ENCODE measurements at places on chromosomes 1 and 21.

DNA sequence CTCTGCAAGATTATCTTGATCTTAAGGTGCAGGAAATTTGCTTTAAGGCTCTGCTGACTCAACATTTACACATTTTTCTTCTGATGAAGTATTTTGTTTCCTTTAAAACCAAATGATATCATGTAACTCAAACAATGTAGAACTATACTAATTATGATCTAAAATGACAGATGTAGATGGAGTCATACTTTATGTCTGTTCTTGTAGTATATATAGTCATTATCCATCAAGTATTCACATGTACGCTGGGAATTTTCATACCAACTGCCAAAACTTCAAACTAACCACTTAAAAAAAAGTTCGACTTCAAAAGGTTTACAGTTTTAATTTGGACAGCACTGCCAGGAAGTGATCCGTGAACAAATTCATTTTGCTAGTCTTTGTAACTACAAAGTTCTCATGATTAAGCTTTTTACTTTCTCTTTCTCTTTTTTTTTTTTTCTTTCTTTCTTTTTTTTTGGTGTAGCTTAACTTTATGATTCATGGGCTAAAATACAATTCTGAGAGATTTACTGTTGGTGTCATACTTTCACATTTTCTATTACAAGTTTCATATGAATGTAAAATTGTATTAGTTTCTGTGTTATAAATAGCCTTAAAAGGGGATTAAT, 509.0 kb upstream of the CXADR start:
- DNase-seq: no peak

- DNase-seq: no peak
Observed at GRCh38 chr1:10899490-10900250, 103.2 kb upstream of the CASZ1 start.

- DNase-seq: peak; percentile 22
Observed at GRCh38 chr21:36909901-36910561, 56.4 kb downstream of the HLCS start.

DNA sequence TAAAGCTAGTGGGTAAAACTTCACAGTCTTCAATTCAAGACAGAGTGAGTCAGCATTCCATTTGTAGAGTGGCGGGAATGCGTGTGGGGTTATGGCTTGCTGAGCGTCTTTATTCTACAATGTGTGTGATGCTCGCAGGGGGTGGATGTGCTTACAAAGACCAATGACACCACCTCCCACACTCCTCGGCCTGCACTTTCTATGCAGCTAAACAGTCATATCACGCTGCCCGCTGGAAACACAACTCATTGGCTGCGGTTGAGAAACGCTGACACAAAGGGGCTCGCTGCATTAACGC, 298.5 kb downstream of the PCP4 start:
- DNase-seq: no peak

- DNase-seq: no peak
Observed at GRCh38 chr1:193457676-193458075, 271.3 kb upstream of the B3GALT2 start.

- DNase-seq: peak; percentile 90
Observed at GRCh38 chr1:53889304-53890298, at the start of gene YIPF1. Gene YIPF1 (minus strand): TSS chr1:53889797. CDS start chr1:53888937, 860 bp downstream.

DNA sequence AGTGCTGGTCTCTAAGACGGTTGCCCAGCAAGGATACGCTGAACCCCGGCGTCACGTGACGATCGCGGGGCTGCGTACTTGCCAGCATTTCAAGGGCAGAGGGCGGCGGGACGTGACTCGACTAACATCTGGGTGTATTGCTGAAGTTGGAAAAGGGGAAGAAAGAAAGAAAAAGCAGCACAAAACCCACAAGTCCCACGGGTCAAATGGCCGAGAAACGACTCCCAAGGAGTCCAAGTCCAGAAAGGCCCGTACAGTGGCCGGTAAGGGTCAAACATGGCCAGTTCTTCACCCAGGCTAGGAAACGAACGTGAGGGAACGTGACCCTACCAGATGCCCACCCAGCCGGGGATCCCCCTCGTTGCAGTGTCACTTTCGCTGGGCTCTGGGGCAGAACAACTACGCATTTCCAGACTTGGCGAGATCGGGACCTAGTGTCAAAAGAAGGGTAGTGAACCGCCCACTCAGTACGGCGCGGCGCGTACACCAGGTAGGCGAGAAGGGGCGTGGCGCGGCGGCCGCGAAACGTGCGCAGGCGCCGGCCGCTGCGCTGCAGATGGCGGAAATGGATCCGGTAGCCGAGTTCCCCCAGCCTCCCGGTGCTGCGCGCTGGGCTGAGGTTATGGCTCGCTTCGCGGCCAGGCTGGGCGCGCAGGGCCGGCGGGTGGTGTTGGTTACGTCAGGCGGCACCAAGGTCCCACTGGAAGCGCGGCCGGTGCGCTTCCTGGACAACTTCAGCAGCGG, at the start of the genes PPCS and ZMYND12:
Gene PPCS (plus strand): TSS at position 534 of the 744 bp plus-strand sequence. CDS start 23 bp downstream, at position 557.
Gene ZMYND12 (minus strand): TSS at position 13 of the 744 bp plus-strand sequence. CDS start 25 bp downstream, outside the sequence.
- DNase-seq: peak; percentile 95

GRCh38 chr21:41149199-41149598, 18.8 kb upstream of the BACE2 start:
- no peak for DNase-seq

GRCh38 chr1:20223551-20224419, 37.5 kb upstream of the PLA2G2C start:
- DNase-seq: no peak

- DNase-seq: no peak
Observed at GRCh38 chr1:6248161-6248776, 4.3 kb downstream of the HES3 start.

DNA sequence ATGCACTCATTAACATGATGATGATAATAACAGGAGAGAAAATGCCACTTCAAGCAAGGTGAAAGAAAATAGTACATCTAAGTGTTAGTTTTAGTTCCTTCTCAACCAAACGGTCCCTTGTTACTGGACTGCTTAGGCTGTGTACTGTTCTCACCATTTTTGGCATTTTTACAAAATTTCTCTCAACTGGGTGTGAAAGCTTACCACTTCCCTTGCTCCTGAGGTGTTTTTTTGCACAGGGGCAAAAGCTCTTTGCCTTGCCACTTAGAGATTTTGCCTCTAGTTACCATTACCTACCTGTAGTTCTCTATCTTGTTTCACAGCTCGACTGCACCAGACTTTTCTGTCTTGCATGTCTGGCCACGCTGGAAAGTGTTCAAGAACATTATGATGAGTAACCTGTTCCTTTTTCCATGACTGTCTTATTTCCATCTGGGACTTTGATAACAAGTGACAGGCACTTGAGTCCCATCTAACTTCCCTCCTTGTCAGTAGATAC, 10.7 kb downstream of the NEK7 start:
- peak; percentile 33 for DNase-seq

DNA sequence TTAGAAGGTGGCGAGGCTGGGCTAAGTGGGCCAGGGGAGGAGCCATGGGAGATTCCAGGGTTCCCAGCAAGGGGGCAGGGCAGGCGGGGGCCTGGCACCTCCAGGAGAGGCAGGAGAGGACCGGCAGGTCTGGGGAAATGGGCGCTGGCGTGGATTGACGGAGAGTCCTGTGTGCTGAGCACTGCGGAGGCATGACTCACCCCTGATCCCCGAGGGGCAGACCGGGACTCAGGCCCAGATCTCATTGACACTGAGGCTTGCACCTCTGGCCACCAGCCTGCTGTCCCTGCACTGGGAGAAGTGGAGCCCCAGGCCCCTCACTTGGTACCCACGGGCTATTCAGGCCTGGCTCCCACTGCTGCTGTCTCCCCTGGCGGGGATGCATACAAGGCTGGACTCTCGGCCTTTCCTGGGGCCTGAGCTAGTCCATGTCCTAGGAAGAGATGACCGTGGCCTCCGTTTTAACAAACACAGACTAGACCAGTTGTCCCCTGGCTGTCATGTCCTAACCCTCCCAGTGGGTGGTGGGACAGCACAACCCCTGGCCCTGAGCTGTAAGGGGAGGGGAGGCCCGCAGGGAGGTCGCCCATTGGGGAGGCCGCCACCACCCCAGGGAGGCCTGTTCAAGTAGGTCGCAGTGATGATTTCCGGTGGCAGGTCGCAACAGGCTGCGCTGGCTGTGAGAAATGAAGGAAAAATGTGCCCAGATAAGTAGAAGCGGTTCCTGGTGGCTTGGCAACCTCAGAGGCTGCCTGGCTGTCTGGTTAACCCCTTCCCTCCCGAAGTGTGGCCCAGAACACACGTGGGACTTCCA, 39.7 kb downstream of the RIPK4 start:
- no peak for DNase-seq

- peak; percentile 35 for DNase-seq
Observed at GRCh38 chr1:234602334-234603220, 7.4 kb downstream of the IRF2BP2 start.

GRCh38 chr1:203464226-203464625, 11.4 kb upstream of the PRELP start:
- no peak for DNase-seq

DNA sequence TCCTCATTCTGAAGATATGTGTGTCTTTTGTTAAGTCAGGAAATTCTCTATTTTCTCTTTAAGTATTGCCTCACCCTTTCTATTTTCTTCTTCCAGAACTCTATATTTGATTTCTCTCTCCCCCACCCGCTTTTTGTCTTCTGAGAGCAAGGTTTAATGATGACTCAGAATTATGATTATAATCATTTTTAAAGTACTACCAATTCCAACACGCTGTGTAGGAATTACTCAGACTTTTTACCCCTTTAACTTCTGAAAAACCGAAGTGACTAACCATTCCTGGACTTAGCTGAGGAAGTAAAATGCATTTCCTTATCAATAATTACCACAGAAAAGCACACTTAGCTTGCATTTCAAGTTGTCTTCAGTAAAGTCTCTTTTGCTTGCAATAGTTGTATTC, 20.8 kb upstream of the SCYL3 start:
- no peak for DNase-seq

- no peak for DNase-seq
Observed at GRCh38 chr1:75861831-75862230, 65.1 kb downstream of the MSH4 start.

DNA sequence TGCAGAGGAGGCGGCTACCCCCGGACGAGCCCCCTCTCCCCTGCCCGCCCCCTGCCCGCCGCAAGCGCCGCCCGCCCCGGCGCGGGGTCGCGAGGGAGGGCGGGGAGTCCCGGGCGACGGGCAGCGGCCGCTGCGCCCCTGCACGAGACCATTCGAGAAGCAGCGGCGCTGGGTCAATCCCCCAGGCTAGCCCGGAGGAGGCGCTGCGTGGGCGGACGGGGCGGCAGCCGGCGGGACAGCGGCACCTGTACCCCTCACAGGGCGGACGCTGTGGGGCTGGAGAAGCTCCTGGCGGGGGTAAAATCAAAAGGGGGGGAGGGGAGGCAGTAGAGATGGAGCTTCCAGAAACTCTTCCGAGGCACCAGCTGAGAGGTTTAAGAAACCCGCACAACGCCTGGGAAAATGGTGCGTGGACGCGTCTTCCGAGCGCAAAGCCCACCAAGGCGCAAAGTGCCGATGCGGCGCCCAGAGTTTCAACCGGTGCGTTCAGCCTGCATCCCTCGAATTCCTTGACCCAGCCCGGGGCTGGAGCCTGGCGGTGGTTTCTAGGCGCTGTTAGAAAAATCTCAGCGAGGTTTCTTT, at the start of gene PLPPR5:
Gene PLPPR5 (minus strand): TSS at position 1 of the 582 bp plus-strand sequence. CDS start 190 bp downstream, outside the sequence.
- DNase-seq: peak; percentile 30

- DNase-seq: no peak
Observed at GRCh38 chr1:69657971-69658370, 90.2 kb downstream of the LRRC7 start.

GRCh38 chr1:77039739-77040138, 172.5 kb downstream of the ST6GALNAC5 start:
- DNase-seq: no peak

GRCh38 chr21:36385233-36386030, at the start of gene CHAF1B:
Gene CHAF1B (plus strand): TSS chr21:36385392. CDS start chr21:36386137, 745 bp downstream.
- DNase-seq: peak; percentile 88

- DNase-seq: no peak
Observed at GRCh38 chr1:29436181-29436785, 200.0 kb downstream of the PTPRU start.

DNA sequence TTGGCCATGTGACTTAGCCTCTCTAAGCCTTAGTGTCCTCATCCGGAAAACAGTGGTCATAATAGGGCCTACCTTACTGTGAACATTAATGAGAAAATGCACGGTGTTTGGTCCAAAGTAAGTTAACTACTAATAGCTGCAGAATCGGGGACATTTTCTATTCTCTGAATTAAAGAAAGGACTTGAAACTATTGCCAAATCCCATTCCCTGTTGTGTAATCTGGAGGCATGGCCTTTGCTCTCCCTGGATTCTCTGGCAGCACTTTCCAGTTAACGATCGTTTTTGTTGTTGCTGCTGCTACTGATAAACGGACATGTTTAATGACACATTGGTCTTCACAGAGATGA, 30.5 kb downstream of the FMO4 start:
- no peak for DNase-seq

- no peak for DNase-seq
Observed at GRCh38 chr1:226984521-226985238, 44.6 kb downstream of the COQ8A start.

- DNase-seq: no peak
Observed at GRCh38 chr1:234148816-234149215, 224.4 kb upstream of the COA6 start.

GRCh38 chr1:8133657-8134430, 107.7 kb upstream of the ERRFI1 start:
- DNase-seq: no peak

- DNase-seq: no peak
Observed at GRCh38 chr1:16521288-16521583, 7.2 kb upstream of the RNU1-1 start.

GRCh38 chr1:15760520-15761211, 2.1 kb downstream of the FBLIM1 start:
- DNase-seq: no peak

- DNase-seq: no peak
Observed at GRCh38 chr1:245807306-245807705, 652.5 kb downstream of the KIF26B start.

DNA sequence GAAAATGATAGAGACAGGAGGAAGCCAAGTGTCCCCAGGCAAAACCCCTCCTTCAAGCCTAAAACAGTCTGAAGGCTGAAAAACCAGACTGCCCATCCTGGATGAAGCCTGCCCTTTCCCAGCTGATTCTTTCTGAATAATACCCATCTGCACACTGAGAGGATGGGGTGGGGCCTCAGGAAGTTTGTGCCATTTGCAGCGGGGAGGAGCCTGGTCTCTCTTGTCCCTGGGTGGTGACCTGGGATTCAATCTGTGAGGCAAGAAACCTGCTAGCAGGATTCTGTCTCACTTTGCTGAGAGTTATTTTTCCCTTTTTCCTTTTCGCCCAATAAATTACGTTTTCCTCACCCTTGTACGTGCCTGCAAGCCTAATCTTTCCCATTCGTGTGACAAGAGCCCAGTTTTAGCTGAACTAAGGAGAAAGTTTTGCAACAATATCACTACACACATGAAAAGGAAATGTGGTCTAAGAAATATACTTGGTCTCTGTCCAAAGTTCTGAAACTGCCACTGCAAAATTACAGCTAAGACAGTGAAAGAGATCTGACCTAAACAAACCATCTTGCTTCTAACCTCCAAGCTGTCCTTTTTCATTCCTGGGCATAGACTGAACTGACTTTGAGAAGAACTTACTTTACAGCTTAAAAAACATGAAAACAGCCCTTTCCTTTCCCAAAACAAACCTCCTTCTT, 105.0 kb downstream of the COP1 start:
- DNase-seq: no peak

GRCh38 chr1:61623852-61624251, 101.1 kb downstream of the TM2D1 start:
- DNase-seq: no peak
